T-helper 17 cell (primary cell): ENCODE measurements at places on chromosomes 1 and 21. TPM values are rescaled to one million over a fixed set of nuclear protein-coding genes. Genes with fewer than 3 reads are reported as not detected.

GRCh38 chr1:153527683-153528040 lies 8.1 kb downstream of the S100A6 start:
- H3K4me3 ChIP-seq, result no peak overlapping the region
- no peaks in the 10 kb centered on the region for H3K36me3 ChIP-seq
- no peaks in the 10 kb centered on the region for H3K27me3 ChIP-seq
- DNase-seq, result no peak

DNA sequence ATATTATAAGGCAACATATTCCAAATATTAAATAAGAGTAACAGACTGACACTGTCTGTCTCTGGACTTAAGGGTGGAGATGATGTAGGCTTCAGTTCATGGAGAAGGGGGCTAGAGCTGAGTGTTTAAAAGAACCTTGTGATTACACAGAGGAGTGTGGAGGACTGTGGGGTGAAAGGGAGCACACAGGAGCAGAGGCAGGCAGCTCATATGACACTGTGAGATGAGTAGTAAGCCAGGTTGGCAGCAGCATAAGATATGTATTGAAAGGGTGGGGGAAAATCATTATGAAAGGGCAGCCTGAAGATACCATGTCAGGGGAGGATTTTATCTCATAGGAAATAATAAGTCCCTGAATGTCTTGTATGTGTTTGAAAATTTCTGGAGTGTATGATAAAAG lies 104.5 kb downstream of the AK5 start:
- peaks cover 4% of the 10 kb centered on the region for H3K4me1 ChIP-seq
- no peak overlapping the region for H3K27ac ChIP-seq
- H3K27me3 ChIP-seq, result no peaks in the 10 kb centered on the region

DNA sequence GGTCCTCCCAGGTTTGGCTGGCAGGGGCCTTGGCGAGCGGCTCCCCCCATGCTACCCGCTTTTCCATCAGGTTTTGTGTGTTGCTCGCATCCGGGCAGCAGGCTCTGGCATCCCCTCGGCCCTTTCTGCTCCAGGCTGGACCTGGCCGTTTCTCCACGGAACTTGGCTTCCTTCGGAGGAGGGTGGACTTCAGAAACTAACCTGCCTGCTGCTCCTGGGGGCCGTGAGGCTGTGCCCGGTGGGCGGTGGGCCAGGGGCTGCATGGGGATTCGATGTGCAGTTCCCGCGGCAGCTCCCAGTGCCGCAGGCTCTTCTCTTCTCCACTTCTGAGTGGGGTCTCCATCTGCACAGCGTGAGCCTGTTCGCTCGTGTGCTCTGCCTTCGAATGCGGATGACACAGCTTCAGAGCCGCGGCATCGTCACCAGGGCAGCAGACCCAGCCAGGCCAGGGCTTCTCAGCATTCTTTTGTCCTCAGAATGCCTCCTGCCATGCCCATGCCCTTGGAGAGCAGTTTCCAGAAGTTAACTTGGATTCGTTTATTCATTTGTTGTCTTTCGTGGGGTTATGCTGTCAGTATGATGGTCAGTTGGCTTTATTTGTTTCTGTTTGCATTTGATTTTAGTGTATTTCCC lies 36.4 kb downstream of the PRKCZ start:
- no peaks in the 10 kb centered on the region for H3K27me3 ChIP-seq
- DNase-seq, result no peak
- no peaks in the 10 kb centered on the region for H3K36me3 ChIP-seq
- no peak overlapping the region for H3K27ac ChIP-seq
- no peak overlapping the region for H3K4me3 ChIP-seq

DNA sequence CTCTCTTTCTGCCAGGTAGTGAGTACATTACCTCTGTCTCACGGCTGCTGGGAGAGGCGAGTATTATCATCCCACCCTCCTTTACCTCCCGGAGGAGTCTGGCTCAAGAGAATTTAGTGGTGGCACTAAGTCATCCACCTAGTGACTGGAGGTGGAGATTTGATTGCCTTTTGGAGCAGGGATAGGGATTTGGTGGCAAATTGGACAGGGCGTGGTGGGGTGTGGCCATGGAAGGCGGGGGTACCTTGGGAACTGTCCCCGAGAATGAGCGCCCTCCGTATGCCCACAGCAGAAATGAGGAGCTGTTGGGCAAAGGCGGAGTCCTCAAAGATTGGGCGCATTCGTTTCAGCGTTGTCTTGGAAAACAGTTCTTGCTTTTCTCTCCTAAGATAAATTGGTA lies 32.1 kb upstream of the HMGN1 start:
- H3K4me3 ChIP-seq, result peak overlapping the region; percentile 93
- peaks cover 17% of the 10 kb centered on the region for H3K4me1 ChIP-seq
- peaks cover 8% of the 10 kb centered on the region for H3K27me3 ChIP-seq

- no peak overlapping the region for H3K4me3 ChIP-seq
- DNase-seq, result no peak
Measured at GRCh38 chr1:91944087-91944486, 5.1 kb upstream of the BRDT start.

DNA sequence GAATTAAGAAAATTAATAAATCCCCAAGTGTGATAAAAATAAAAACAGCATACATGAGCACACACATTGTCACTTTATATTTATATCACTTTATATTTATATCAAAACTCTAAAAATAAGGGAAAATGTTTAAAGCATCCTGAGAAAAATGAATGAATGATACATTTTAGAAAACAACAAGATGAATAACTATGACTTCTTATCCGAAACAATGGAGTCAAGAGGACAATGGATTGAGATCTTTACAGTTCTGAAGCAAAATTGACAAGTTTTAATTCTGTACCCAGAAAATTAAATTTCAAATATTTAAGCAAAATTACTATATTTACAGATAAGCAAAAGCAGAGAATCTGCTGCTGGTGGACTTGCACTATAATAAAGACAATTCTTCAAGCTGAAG lies 512.6 kb downstream of the MRPL39 start:
- no peaks in the 10 kb centered on the region for H3K36me3 ChIP-seq
- H3K27ac ChIP-seq, result no peak overlapping the region
- H3K27me3 ChIP-seq, result no peaks in the 10 kb centered on the region
- H3K4me1 ChIP-seq, result no peaks in the 10 kb centered on the region
- H3K4me3 ChIP-seq, result no peak overlapping the region
- DNase-seq, result no peak

DNA sequence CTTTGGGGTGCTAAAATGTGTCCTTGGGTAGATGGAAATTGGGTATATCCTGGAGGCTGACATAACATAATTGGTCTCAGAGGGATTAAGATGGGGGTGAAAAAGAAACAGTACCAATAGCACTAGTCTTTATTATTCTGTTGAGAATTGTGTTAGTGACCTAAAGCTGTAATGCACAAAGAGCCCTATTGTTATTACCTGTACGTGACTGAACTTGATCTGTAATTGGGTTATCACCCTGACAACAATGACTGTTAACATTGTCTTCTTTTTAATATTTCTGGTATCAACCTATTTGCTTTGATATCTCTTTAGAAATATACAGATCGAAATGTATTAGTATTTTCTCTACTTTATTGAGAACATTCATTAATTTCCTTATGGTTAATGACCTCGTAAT lies 147.6 kb downstream of the NEK7 start:
- peaks cover 7% of the 10 kb centered on the region for H3K36me3 ChIP-seq
- H3K27ac ChIP-seq, result no peak overlapping the region
- H3K4me3 ChIP-seq, result no peak overlapping the region
- H3K27me3 ChIP-seq, result no peaks in the 10 kb centered on the region
- DNase-seq, result no peak

The FCRLB gene
- total RNA-seq, result 0.60 TPM

- H3K27me3 ChIP-seq, result no peaks in the 10 kb centered on the region
- no peaks in the 10 kb centered on the region for H3K36me3 ChIP-seq
- H3K4me1 ChIP-seq, result no peaks in the 10 kb centered on the region
Measured at GRCh38 chr1:177490036-177490639, 319.4 kb downstream of the BRINP2 start.

The FCN3 gene
- not detected for total RNA-seq
